ENCODE measurements at places on chromosomes 13 and 19.

DNA sequence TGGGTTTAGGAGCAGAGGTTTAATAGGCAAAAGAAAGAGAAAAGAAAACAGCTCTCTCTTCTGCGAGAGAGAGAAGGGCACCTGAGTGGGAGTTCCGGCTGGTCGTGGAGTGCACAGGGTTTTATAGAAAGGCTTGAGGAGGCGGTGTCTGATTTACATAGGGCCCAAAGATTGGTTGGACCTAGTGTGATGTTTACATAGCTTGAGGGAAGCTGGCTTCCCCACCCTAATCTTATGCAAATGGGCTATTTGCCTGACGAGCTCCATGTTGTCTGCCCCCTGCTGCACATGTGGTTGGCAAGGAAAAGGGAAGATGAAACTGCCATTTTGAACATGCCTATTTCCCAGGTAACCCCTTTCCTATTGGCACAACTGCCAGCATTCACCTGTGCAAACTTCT, 21.5 kb upstream of the MEDAG start:
- no peak for DNase-seq

- DNase-seq, result no peak
These were observed 153.9 kb downstream of the TEX29 start for GRCh38 chr13:111474136-111475002.

- no peak for DNase-seq
These were observed 15.4 kb upstream of the KPTN start for GRCh38 chr19:47499371-47499770.

GRCh38 chr13:39037410-39037879, 444 bp downstream of the PROSER1 start:
- no peak for DNase-seq

DNA sequence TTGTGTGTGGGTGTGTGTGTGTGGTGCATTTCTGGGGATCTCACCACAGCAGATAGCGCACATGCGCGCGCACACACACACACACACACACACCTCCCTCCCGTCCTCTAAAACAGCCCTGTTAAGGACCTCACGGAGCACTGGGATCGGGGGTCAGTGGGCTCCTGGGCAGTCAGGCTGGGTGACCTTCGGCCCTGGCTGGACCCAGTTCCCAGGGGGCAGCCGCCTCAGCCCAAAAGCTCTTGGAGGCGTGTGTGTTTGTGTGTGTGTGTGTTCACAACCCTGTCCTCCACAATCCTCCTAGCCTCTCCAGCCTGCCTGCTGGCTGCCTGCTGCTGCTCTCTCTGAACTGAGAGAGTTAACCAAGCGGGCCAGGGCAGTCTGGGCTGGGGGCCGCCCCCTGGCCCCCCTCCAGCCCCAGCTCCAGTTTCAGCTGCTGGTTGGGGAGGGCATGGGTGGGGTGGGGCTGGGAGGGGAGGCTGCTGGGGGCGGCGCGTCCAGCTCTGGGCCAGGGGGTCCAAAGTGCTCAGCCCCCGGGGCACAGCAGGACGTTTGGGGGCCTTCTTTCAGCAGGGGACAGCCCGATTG, at the start of gene FXYD1:
Gene FXYD1, plus strand, starts transcription at position 520 of the 588 bp plus-strand sequence. CDS start 1,256 bp downstream, outside the sequence.
- DNase-seq, result no peak

DNA sequence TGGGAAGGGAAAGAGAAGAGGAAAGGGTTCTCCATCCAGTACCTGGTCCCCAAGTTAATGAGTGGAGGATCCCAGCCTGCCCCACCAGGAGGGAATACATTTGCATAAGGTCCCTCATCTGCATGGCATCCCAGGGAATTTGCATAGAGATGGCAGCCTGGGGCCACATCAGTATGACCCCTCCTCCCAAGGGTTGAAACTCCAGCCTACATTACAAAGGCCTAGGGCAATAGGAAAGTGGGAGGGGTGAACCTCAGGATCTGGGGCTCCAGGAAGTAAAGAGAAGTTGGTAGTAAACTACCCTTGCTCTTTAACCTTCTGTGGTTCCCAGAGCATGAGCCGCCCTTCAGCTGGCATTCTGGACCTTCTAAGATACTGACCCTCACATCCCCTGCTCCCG, 6.8 kb upstream of the NECTIN2 start:
- no peak for DNase-seq

GRCh38 chr13:30810261-30810701, 74.9 kb downstream of the ALOX5AP start:
- DNase-seq, result no peak

DNA sequence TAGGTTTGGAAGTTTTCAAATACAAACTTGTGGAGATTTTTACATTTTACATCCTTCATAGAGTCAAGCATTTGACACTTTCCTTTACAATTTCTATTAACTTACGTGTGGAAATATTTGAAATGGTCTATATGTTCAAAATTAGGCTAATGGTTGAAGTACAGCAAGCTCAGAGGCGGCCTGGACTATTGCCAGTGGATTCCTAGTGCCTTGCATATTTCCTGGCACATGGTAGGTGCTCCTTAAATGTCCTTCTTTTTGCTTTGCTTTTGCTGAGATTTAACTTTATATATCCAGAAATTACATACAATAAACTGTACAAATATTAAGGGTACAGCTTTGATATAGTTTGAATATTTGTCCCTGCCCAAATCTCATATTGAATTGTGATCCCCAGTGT, 93.9 kb downstream of the UBL3 start:
- DNase-seq, result no peak

GRCh38 chr13:110649551-110649950, 34.2 kb downstream of the NAXD start:
- DNase-seq, result no peak

GRCh38 chr13:32889986-32890565, 126.1 kb upstream of the KL start:
- no peak for DNase-seq

- DNase-seq, result no peak
These were observed 422.0 kb downstream of the FGF14 start for GRCh38 chr13:101979825-101980224.

- DNase-seq, result no peak
These were observed 400.3 kb downstream of the PCDH9 start for GRCh38 chr13:66829803-66830202.

GRCh38 chr13:103289681-103290080, 223.5 kb upstream of the SLC10A2 start:
- no peak for DNase-seq

GRCh38 chr13:28273919-28274318, 135.6 kb downstream of the PAN3 start:
- DNase-seq, result no peak

DNA sequence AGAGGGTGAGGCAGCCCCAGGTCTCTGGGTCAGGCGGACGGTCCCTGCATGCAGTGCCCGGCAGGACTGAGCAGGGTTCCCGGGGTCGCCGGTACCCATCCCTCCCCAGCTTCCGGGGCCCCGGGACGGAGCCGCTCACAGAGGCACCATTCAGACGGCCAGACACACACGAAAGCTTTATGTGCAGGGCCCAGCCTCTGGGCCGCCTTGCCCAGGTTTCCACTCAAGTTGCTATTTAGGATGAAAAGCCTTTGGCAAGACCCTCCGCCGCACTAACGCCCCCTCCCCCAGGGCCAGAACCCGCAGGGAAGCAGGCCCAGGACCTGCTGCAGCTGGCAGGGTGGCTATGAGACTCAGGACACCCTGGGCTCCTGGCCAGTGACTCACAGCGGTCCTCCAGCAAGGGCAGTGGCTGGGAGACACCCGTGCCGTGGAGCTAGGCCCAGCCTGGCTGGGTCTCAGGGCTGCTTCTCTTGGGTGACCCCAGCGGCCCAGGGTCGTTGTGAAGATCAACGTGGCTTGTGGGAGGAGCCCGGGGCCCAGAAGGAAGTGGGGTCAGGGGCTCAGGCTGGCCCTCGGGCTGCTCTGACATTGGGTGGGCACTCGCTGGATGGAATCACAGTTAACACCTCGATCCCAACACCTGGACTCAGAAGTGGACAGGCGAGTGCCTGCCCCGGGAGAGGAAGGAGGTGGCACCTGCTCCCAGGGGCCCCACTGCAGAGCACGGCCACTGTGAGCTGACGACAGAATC, 4.8 kb downstream of the C19orf25 start:
- no peak for DNase-seq

- no peak for DNase-seq
These were observed 163.4 kb downstream of the PCDH20 start for GRCh38 chr13:61252213-61252612.

GRCh38 chr13:21208652-21209154, 32.2 kb downstream of the MRPL57 start:
- no peak for DNase-seq

- DNase-seq, result peak; percentile 50
These were observed 822 bp upstream of the ZBTB7A start for GRCh38 chr19:4067396-4068046.

Measured in CD14-positive monocyte (primary cell).